ENCODE measurements at places on chromosomes 13 and 19.

- peak; percentile 29 for DNase-seq
These were observed 513 bp downstream of the MIER2 start for GRCh38 chr19:343941-344624.

- DNase-seq: no peak
These were observed 224.2 kb upstream of the MAB21L1 start for GRCh38 chr13:35700671-35701070.

- DNase-seq: no peak
These were observed 78.8 kb downstream of the MZT1 start for GRCh38 chr13:72648513-72649065.

- DNase-seq: no peak
These were observed 7.4 kb upstream of the CEBPG start for GRCh38 chr19:33366127-33366526.

DNA sequence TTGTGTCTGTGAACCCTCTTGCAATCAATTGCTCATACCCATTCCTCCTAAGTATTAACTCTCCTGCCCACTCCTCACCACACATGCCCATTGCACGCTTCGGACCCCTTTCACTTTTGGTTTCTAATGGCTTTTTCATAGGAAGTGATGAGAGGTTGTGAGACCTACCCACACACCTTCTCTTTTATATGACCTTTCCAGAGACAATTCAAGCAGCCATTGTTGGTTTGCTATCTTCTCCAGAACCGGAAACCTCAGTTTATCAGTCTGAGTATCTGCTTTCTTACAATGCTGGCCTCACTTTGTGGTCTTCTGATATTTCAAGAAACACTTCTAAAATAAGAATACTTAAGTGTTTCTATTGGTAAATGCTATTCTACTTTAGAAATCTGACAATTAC is 1550.8 kb upstream of the SLC10A2 start:
- no peak for DNase-seq

DNA sequence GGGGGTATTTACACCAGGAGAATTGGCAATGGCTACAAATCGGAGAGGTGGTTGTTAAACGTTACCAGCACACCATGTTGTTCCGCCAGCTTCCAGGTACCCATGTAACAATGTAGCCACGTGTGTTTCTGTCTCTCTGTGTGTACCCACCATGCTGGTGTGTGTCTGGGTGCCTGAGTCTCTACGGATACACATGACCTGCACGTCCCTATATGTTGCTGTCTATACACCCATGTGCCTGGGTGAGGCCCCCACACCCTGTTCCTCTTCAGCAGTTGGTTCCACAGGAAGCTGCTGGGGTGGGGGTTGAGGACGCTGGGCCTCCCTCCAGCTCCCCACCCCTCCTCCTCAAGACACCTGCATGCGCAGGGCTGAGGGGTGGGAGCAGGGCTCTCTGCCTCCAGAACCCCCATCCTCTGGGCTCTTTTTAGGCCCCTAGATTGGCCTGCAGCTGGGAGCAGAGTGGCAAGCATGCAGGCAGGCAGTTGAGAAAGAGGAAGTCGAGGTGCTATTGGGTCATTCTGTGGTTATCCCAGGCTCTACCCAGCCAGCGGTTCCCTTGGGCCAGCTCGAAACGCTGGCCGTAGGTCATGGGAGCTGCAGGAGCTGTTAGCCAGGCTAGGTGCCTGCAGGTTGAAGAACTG is at the start of gene ARHGEF18:
Gene ARHGEF18, plus strand, starts transcription at position 351 of the 644 bp plus-strand sequence. CDS start 13,954 bp downstream, outside the sequence.
- no peak for DNase-seq

DNA sequence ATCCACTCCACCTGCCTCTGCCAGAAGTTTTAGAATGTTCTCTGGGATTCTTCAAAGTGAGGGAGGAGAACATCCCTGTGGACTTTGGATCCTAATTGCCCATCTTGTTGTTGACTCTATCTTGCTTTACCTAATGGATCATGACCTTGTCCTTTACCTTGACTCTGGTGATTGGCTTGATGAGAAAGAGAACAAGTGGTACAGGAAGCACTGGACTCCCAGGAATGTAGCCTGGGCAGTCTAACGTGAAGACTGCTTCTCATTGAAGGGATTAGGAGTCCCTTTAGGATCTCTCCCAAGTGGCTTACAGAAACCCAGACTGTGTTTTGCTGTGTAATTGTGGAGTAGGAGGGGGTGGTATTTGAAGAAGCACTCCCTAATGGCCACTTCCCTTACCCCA is 63.9 kb downstream of the SLC10A2 start:
- DNase-seq: no peak

GRCh38 chr13:31320946-31321345 is 121.2 kb downstream of the B3GLCT start:
- no peak for DNase-seq

DNA sequence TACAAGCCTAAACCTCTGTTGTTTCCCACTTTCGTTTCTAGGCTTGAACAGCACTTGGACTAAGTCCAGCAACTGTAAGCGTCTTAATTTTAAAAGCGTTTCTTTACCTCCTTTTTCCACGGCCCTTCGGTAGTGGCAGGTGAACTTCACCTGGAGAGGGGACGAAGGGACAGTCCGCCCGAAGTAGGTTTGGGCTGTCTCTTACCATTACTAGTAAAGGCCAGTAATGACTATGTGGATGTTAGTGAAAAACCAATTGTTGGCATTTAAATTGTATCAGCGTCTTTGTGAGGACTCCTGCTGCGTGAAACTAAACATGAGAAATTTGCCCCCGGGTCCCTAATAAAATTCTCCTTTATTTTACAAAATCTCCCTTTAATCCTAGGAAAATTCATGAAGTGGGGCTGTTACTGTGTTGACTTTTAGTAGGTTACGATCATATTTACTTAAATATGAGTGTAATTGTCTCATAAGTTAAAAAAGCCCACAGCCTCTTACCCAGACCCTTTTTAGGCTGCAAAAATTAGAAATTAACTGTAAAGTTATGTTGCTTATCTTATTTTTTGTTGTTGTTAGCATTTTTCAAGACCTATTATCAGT is 983 bp downstream of the ITM2B start:
- peak; percentile 69 for DNase-seq
